NCI-H526 treated with DMSO at 0.1 percent for 48 hours (cell line): ENCODE measurements at places on chromosomes 1 and 21.

DNA sequence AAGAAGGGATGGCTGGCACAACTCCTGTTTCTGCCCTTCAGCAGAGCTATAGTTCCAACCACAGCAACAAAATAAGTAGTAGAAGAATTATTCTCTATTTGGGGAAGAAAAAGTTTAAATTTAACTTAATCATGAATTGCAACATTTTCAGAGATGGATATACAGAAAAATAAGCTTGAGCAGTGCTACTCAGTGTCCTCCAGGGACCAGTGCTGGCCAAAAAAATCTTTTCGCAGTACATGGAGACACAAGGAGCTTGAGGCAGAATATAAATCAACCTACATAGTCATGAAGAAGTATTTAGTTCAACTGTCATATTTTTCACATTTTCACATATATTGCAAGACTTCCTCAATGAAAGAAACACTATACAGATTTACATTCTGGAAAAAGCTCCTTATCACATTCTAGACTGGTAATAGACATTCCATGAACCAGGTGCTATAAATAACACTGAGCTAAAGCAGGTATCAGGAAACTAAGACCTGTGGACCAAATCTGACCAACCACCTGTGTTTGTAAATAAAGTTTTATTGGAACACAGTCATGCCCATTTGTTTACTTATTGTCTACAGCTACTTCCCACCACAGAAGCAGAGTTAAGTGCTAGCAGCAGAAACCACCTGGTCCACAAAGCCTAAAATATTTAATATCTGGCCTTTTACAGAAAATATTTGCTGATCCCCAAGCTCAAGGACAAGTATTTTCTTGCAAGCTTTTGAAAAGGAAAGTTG is 101.9 kb downstream of the RGS21 start:
- DNase-seq, result no peak

GRCh38 chr1:111911776-111912515 is 77.5 kb downstream of the KCND3 start:
- DNase-seq, result no peak

- DNase-seq, result no peak
Observed at GRCh38 chr1:1121611-1122077, 5.8 kb upstream of the C1orf159 start.

DNA sequence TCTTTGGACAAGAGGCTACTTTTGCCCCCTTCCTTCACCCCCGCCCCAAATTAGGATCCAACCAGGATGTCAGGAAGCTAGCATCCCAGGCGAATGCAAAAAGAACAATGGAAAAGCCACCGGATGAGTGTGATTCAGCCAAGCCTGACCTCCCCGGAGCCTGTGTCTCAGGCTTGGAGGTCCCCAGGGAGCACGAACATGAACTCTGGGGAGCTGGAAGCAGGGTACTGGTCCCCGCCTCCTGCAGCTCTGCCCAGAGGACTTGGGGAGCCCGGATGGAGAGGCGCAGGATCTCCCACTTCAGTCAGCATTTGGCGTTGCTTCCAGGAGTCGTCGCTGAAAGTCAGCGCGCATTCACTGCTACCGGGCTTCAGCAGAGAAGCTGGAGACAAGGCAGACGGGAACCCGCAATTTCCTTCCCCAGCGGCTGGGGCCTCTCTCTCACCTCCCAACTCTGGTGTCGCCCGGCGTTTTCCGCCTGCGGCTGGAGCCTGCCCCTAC is 1.8 kb upstream of the TBX15 start:
- no peak for DNase-seq

GRCh38 chr1:112358798-112359408 is 37.1 kb upstream of the CTTNBP2NL start:
- peak; percentile 21 for DNase-seq

GRCh38 chr21:39882839-39883195 is 15.6 kb downstream of the PCP4 start:
- no peak for DNase-seq

DNA sequence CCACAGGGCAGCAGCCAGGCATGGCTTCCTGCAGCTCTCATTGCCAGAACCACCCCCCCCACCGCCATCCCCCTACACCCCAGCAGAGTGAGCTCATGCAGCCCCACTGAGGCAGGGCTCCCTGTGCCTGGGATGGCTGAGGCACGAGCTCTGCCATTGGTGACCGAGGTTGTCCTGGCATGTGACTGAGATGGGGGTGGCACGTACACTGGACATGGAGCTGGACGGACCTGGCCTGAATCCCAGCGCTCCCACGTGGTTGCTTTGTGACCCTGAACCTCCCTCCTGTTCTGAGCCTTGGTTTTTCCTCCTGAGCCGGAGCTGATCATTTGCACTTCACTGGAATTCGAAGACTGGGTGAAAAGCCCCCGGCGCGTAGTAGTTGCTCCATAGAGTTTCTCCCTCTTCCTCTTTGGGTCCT is 28.3 kb downstream of the ALPL start:
- DNase-seq, result no peak

- no peak for DNase-seq
Observed at GRCh38 chr1:234845836-234846235, 235.9 kb upstream of the IRF2BP2 start.

DNA sequence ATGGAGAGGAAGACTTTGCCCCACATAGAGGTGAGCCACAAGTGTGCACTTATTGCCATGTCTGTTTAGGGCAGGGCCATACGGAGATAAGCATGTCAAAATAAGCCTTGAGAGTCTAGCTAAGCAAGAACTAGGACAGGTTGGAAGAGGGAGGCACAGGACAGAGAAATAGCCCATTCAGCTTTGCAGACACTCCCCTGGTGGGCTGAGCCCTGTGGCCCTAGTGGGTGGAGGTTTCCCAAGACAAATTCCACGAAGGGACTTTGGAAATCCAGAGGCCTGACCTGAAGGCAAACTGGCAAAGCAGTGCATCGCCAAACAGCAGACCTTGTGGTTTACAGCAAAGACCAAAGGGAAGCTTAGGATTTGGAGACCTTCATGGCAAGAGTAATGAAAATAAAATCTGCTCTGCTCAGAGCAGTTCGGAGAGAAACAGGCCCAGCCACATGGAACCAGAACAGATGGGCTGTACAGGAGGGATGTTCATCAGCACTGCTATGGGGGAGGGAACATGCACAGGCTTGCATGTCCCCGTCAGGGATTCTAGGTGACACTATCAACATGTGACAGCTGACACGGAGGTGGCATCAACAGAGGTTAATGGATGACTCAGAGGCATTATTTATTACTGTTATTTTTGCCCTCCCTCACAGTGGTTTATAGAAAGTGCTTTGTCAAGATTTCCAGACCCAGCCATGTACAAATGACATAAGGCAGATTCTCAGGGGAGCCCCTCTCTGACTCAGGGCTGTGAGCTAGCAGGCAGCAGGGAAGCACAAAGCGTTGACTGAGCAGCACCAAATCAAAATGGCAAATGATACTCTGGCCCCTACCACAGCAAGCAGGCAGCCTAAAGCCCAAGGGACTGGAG is 90.1 kb upstream of the IRF2BP2 start:
- DNase-seq, result no peak

DNA sequence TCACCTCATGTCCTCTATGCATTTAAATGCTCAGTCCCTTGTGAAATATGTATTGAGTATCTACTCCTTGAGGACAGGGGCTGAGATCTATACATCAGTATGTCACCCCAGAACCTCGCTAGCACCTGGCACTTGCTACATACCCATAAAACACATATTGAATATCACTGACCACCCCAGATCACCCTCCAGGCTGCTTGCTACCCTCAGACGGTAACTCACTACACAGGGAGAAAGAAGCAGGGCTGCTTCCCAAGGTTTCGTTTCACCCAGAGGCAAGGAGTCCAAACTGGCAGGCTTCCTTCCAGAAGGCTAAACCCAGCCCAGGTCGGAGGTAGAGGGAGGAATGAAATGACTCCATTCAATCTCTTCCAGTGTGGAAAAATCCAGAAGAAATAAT is 8.5 kb downstream of the INKA2 start:
- DNase-seq, result no peak

GRCh38 chr1:225445639-225446594 is 18.1 kb upstream of the LBR start:
- DNase-seq, result no peak

- no peak for DNase-seq
Observed at GRCh38 chr1:159914252-159915018, 10.9 kb downstream of the TAGLN2 start.

DNA sequence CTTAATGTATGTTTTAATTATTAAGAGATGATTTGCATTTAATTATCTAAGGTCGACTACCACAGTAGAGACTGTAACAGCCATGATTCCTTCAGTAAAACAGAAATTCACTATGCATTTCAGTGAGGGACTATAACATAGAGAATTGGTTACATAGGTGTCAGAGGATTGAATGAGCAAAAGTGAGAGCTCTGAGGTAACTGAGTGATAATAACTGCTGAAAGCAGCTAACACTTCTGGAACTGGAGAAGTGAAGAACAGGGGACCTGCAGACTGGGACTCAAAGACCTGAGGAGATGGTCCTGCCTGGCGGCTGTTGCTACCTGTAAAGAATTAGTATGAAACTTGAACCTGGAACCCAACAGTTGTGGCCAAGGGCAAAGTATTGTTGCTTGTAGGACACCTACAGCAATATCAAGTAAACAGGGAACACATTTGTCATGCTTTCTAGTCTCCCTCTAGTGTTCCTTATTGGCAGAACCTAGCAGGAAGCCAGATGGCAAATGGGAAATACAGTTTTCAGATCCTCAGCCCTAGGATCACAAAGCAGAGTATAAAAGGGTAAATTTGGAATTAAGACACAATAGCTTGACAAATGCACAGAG is 110.6 kb downstream of the HS2ST1 start:
- peak; percentile 19 for DNase-seq

DNA sequence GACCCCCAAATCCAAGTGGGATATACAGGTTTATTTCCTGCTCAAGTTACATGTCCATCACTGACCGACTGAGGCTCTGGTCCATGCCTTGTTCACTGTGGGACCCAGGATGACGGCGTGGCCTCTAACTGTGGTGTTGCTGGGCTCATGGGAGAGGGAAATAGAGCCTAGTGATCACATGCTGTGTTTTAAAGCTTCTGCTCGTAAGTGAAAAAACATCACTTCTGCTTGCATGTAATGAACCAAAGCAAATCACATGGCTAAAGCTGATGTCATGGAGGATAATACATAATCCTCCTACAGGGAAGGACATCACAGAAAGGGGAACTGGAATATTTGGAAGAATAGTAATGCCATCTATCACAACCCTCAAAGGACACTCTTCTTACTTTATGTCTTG is 107.6 kb downstream of the FASLG start:
- DNase-seq, result no peak

DNA sequence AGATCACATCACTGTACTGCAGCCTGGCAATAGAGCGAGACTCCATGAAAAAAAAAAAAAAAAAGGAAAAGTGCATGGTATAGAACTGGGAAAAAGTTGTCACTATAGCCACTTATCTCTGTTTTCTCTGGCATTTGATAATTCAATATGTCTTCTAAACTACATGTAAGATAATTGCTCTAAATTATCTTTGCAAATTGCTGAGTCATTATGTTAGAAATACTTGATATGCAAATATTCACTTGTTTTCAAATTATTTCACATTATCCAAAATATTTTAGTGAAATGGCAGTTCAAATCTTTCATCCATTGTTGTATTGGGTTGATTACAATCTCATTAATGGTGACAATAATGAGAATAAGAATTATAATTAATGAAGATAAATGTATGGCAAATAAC is 1455.1 kb downstream of the KCNT2 start:
- no peak for DNase-seq

DNA sequence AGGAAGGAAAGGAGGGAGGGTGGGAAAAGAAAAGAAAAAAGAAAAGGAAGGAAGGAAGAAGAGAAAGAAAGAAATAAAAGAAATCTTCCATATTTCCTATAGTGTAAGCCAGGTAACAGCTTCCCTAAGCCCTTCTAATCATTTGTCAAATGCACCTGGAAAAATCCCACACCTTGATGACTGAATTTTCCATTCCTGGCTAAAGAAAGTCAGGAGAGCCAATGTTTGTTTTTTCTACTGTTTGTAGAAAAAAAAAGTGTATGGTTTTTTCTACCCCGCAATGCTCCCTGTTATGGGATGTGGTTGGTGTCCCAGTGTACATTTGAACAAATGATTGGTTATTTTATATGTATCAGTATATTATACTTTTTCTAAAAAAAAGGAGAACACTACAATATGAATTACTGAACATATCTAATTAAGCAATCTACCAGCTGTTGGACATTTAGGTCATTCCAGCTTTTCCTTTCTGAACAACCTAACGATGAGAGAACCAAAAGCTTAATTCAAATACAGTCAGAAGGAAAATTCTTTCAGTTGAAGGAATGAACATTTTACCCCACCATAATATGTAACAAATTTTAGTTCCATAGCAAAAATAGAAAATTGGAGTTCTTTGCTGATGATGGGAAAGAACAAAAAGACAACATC is 355.0 kb downstream of the SETD4 start:
- DNase-seq, result no peak

- no peak for DNase-seq
Observed at GRCh38 chr1:228217551-228218344, 9.9 kb downstream of the OBSCN start.

DNA sequence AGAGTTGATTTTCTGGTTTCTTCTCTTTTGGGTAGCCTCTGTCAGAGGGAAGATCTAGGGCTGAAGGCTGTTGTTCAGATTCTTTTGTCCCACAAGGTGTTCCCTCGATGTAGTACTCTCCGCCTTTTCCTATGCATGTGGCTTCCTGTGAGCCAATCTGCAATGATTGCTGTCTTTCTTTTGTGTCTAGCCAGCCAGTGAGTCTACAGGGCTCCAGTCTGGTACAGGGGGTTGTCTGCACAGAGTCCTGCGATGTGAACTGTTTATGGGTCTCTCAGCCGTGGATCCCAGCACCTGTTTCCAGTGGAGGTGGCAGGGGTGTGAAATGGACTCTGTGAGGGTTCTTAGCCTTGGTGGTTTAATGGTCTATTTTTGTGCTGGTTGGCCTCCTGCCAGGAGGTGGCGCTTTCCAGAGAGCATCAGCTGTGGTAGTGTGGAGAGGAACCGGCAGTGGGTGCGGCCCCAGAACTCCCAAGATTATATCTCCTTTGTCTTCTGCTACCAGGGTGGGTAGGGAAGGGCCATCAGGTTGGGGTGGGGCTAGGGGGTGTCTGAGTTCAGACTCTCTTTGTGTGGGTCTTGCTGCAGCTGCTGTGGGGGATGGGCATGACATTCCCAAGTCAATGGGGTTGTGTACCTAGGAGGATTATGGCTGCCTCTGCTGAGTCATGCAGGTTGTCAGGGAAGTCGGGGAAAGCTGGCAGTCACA is 81.3 kb upstream of the C21orf91 start:
- DNase-seq, result no peak

DNA sequence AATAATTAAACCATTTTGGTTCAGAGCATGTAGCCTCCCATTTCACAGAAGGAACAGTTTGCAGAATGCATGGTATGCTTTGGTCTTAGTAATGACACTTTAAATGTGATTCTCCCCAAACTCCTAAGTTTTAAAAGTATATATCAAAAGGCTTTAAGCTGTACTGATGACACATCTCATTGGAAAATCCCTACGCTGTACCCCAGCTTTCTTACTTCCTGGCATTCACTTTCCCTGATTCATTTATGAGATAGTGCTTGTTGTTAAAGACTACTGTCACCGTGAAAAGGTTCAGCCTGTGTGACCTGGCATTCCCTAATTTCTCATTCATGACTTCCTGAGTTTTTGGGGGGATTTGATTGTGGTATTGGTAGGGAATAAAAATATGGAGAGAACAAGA is 53.4 kb downstream of the MPZL1 start:
- no peak for DNase-seq
